Stimulated activated CD8-positive, alpha-beta memory T cell treated with anti-CD3 and anti-CD28 coated beads, Interleukin-7, amount 100 ng/mL, for 1 hour (primary cell): ENCODE measurements at places on chromosomes 1 and 21.

DNA sequence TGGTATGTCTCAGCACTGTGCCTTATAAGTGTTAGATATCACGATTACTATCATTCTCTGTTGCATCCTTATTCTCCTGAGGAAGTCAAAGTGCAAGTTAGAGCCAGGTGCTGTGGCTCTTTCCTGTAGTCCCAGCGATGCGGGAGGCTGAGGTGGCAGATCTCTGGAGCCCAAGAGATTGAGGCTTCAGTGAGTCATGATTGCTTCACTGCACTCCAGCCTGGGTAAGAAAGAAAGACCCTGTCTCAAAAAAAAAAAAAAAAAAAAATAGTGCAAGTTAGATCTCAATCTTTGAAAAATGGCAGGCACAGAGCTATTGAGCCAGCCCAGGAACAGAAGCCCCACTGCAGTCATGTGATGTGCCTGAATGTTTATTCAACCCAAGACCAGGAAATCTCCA, 147.8 kb upstream of the POGK start:
- DNase-seq, result no peak

- DNase-seq, result no peak
Observed at GRCh38 chr1:3505161-3505560, 50.7 kb downstream of the ARHGEF16 start.

DNA sequence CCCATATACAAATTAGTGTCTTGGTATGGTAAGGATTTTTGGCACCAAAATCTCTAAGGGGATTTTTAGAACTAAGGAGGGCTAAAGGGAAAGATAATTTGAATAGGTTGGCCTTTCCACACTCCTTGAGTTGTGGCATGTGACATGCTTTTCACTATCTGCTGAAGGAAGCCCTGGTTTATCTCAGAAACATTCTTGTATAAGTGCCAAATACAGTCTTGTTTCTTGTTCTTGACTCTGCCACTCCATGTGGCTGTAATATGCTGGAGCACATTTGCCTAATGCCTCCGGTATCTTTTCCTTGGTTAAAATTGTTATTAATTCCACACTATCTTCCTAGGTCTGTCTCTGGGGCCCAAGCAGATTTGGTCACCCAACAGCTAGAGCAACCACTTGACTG, 457.0 kb downstream of the USP25 start:
- no peak for DNase-seq

DNA sequence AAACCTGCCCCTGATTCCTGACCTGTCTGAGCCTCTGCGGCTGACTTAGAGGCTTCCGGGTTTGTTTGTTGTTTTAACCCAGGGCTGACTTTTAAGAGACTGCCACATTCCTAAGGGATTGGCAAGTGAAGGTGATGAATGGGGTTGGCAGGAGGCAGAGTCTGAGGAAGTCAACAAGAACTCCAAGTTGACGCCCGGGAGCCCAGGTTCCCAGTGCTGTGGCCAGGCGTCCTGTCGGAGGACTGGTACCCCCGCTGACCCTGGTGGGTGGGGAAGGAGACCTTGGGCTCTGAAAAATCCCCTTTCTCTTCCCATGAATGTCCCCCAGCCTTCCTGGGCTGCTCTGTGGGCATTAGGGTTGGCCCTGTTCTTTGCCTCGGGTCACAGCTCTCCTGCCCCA, 19.7 kb upstream of the EPS8L3 start:
- no peak for DNase-seq

- DNase-seq, result no peak
Observed at GRCh38 chr1:1304331-1305299, 3.1 kb downstream of the ACAP3 start.

- no peak for DNase-seq
Observed at GRCh38 chr1:41799723-41800122, 119.0 kb downstream of the HIVEP3 start.

GRCh38 chr1:112057736-112058135, 68.3 kb upstream of the KCND3 start:
- no peak for DNase-seq

DNA sequence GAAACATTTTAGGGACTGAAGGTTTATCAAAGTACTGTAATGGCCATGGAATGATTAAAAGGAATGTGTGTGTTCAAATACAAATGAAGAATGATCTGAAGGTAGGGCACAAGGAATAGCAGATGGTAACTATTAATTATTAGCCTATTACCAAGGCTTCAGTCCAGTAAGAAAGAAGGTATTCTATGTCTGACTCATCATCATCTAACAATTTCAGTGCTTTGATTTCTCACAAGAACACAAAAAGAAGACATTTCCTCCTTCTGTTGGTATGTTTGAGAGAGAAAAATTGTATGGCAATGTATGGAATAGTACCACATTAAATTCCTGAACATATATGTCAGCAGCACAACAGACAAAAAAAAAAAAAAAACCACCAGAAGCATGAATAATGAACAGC, 57.5 kb downstream of the TYW3 start:
- DNase-seq, result no peak

- no peak for DNase-seq
Observed at GRCh38 chr1:20153000-20153418, 13.9 kb downstream of the PLA2G2F start.

DNA sequence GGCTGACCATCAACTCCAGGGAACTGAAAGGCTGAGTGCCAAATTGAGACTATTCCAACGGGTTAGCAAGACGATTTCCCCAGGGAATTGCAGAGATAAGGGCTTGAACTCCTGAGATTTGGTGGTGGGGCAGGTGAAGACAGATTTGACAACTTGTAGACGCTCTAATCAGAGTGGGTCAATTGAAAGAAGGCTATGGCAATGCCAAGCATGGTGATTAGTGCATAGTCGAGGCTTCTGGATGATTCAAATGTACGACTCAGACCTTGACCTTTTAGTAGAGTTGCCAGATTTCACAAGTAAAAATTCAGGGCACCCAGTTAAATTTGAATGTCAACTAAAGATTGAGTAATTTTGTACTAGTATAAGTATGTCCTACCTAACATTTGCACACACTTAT, 302.1 kb upstream of the SPAG17 start:
- no peak for DNase-seq

DNA sequence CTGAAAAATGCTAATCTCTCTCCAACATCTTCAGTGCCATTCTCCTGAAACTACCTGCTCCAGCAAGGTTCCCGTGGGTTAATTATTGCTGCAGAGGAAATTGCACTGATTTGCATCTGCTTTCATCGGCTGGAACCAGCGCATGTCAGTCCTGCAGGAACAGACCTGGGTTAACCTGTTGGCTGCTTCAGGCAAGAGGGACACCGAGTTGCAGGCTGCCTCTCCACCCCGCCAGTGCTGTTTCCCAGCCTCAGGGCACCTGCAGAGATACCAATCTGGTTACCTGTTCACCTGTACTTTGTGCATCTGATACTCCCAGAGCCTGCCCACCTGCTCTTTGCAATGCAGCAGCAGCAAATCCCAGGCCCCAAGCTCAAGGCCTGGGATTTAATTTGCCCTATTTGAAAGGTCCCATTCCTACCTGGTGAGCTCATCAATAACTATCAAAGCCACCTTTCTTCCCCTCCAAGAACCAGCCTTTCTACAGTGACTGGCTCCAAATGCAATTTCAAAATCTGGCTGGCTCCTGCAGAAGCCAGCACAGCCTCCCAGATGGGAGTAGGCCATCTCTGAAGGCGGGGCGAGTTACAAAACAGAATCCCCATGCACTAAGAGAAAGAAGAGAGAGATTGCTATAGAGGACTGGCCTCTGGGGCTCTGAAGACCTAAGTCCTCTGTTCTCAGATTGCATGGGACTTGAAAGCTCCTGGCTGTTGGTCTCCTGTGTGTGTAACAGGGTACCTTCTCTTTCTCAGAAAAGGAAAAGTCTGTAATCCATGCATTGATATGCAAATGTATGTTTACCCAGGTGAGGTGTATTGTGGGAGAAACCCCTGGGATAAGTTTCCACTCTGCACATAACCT, 67.8 kb downstream of the TOMM20 start:
- DNase-seq, result no peak

- peak; percentile 50 for DNase-seq
Observed at GRCh38 chr1:6438047-6438525, 13.5 kb downstream of the ESPN start.

DNA sequence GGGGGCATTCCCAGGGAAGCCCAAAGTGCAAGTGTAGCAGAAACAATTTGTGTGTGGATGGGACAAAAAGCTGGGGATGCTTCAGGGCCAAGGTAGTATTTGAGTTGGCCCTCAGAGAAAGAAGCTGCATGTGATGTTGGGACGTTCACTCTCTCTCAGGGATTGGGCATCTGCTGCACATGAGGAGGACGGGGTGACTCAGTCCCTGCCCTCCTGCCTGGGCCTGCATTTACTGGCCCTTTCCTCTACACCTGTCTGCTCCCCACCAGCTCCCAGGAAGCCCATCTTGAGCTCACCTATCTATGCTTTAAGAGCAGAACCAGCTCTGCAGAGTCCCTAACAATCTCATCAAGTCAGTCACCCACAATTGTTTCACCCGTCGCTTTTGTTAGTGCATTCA, 23.5 kb upstream of the MPZL1 start:
- no peak for DNase-seq

DNA sequence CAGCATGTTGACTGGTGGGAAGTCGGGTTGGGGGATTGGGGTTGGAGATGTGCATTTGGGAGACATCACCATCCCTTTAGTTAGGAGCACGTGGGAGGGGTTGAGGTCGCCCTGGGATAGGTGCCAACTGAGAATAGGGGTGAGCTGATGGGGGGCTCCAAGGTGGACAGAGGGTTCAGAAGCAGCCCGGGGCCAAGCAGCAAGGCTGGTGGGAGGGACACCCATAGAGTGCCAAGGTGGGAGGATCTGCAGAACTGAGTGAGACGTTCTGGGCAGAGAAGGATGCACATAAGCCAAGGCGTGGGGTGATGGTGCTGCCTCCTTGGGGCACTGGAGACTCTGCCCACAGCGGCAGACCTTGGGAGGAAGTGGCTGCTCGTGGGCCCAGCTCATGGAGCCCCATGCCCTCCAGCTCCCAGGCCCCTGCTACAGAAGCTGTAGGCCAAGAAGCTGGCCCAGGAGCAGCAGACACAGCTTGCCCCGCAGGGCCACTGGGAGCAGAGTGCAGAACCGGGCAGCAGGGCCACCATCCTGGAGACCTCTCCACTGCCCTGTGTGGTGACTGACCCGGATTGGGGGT, 31.4 kb upstream of the PKP1 start:
- DNase-seq, result no peak

DNA sequence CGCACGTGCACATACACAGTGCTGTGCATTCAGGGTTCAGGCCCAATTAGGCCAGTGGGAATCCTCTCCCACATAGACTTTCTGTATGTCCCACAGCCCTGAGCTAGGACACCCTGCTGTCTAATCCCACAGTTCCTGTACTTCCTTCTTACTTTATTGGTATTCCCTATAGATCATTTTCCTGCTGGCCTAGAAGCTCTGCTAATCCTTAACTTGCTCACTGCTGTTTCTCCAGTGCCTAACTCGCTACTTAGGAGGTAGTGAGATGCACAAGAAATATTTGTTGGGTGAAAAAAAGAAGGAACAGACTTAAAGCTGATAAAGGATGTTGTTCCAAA, 34.1 kb upstream of the FHAD1 start:
- DNase-seq, result no peak

GRCh38 chr1:198529414-198529813, 11.1 kb downstream of the ATP6V1G3 start:
- no peak for DNase-seq

DNA sequence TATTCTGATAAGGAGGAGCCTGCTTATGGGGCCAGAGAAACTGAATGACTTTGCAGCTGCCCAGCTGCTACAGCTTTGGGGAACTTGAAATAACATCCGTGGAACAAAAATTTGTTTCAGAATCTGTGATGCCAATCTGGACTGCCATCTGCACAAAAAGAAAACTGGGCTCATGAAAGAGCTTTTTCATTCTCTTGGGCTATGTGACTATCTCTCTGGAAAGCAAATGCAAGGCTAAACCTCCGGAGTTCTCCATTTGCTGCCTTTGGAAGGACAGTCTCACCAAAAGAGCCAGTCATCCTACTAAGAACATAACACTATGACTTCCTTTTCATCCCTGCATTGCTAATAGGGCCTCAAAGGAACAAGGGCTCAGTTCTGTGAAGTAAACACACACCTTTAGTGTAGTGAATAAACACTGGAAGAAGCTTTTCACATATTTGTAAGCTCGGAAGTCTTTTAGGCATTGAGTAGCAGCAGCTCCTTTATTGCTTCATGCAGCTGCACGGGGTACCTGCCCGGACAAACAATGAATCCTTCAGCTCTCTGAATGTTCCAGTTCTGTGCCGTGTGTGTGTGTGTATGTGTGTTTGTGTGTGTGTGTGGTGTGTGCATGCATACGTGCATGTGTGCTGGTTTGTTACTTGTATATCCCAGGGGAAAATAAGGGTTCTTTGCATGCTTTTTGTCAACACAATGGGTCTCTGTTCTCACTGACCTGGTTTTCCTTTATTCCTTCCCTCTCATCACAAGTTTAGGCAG, 255.5 kb upstream of the SGIP1 start:
- DNase-seq, result no peak

DNA sequence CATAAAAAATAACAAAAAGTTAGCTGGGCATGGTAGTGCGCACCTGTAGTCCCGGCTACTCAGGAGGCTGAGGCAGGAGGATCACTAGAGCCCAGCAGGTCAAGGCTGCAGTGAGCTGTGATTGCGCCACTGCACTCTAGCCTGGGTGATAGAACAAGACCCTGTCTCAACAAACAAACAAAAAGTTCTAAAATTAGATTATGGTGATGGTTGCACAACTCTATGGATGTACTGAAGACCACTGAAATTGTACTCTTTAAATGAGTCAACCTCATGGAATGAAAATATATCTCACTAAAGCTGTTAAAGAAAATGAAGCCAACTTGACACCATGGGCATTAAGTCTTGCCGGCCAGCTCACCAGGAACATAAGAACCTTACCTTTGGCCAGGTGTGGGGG, 9.1 kb downstream of the MRAP start:
- DNase-seq, result no peak

DNA sequence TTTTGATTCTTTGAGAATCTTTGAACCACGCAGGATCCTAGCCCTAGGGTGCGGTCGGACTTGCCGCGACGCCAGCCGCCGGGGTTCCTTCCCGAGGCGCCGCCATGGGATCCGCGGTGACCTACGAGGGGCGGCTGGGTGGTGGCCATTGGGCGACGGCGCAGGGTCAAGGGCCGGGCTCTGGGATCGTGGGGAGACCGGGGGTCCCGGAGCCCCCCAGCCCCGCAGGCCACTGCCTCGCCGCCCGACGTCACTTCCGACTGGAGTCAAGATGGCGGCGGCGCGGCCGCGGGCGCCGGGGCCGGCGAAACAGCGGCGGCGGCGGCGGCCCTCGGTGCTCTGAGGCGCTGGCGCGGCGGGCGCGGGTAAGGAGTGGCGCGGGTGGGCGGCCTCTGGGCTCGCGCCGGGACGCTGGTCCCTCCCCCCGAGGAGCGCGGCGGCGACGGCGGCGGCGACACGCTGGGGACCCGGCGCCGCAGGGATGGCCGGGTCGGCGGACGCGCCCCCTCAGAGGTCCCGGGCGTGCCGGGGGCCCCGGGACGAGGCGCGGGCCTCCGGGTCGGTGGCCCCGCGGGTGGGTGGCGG, at the start of gene PRDM2:
PRDM2 (plus strand) TSS at position 253 of the 585 bp plus-strand sequence. CDS start 15,418 bp downstream, outside the sequence.
- DNase-seq, result peak; percentile 21

- DNase-seq, result no peak
Observed at GRCh38 chr1:232998646-232999045, 48.2 kb downstream of the NTPCR start.

- DNase-seq, result no peak
Observed at GRCh38 chr1:177469519-177469918, 298.8 kb downstream of the BRINP2 start.

GRCh38 chr1:239891621-239892358, 199.9 kb upstream of the FMN2 start:
- DNase-seq, result no peak

- no peak for DNase-seq
Observed at GRCh38 chr1:19617376-19617775, 26.7 kb upstream of the NBL1 start.
